ENCODE measurements at places on chromosomes 5 and 9.

- peak; percentile 43 for DNase-seq
Observed at GRCh38 chr5:133240425-133241091, 188.7 kb downstream of the HSPA4 start.

DNA sequence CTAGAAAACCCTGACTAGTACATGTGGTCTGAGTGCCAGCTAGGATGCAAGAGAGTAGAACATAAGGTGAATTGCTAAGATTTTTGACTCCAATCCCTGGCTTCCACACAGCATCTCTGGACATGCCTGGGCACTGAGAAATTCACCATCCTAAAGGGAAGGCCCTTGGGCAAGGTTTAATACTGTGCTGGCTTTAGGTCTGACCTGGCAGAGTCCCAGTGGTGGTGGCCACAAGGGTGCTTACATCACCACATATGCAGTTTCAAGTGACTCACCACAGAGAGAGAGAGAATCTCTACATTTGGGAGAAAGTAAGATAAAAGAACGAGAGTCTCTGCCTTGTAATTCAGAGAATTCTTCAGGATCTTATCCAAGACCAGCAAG lies 661.6 kb upstream of the C9orf72 start:
- no peak for DNase-seq

DNA sequence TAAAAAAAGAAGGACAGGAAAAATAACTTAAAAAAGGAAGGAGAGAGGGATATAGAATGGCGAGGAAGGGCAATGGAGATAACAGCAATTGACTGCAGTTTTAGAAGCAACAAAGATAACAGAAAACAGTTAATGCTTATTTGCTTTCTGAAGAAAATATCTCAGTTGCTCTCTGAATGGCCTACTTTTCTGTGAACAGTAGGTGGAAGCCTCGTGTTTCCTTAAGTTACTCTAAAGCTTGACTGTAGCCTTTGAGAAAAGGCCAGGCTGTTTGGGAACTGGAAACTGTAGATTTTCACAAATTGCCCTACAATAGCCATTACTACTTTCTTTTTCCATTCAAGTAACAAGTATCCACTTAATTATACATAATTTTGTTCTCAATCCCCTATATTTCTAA lies 404.5 kb downstream of the YTHDC2 start:
- no peak for DNase-seq

DNA sequence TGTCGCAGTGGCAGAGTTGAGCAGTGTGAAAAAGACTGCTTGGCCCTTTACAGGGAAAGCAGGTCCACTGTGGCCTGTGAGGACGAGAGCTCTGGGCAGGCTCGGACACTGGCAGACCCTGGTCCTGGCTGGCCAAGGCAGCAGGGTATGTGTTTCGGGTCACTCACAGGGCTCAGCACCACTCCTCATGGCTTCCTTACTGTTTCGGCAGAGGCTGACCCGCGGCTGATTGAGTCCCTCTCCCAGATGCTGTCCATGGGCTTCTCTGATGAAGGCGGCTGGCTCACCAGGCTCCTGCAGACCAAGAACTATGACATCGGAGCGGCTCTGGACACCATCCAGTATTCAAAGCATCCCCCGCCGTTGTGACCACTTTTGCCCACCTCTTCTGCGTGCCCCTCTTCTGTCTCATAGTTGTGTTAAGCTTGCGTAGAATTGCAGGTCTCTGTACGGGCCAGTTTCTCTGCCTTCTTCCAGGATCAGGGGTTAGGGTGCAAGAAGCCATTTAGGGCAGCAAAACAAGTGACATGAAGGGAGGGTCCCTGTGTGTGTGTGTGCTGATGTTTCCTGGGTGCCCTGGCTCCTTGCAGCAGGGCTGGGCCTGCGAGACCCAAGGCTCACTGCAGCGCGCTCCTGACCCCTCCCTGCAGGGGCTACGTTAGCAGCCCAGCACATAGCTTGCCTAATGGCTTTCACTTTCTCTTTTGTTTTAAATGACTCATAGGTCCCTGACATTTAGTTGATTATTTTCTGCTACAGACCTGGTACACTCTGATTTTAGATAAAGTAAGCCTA lies 15.7 kb downstream of the SQSTM1 start:
- DNase-seq: no peak

DNA sequence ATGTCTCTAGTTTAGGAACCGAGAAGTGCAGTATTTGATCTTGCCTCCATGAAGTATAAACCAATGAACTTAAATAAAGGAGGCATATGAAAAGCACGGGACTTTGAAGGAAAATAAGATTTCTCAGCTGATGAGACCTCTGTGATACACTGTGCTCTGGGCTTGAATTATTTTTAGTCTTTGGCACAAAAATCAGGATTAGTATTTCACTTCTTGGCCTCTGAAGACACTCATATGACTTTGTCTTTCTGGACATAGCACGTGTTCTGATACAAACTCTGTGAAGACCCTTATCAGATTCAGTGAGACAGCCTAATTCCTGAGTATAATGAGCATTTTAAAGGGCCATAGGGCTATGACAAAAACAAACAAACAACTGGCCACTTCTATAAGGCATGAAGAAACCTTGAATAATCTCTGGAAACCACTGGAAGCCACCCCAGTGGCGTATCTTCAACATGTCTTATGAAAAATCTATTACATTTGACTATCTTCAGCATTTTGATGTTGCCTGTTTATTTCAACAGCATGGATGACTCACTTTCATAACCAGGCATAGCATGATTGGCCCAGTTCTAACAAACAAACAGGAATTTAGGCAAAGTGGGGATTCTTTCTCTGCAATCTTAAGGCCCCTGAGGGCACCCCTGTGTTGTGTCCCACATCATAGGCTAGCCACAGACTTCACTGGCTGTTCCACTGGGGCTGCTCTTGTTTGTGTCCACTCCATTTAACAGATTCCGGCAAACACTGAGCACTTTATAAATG lies 90.3 kb upstream of the ZNF462 start:
- no peak for DNase-seq

- no peak for DNase-seq
Observed at GRCh38 chr5:144712090-144712489, 541.4 kb downstream of the KCTD16 start.

DNA sequence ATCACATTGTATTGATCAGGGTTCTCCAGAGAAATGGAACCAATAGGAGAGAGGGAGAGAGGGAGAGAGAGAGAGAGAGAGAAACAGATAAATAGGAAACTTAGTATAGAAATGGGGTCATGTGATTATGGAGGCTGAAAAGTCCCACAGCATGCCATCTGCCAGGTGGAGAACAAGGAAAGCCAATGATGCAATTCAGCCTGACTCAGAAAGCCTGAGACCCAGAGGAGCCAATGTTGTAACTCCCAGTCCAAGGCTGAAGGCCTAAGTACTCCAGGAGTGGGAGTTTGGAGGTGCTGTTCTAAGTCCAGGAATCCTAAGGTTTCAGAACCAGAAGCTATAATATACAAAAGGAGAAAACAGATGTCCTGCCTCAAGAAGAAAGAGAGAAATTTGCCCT lies 48.4 kb upstream of the ISOC1 start:
- no peak for DNase-seq

GRCh38 chr5:39177631-39177964 lies 41.8 kb downstream of the FYB1 start:
- DNase-seq: no peak

DNA sequence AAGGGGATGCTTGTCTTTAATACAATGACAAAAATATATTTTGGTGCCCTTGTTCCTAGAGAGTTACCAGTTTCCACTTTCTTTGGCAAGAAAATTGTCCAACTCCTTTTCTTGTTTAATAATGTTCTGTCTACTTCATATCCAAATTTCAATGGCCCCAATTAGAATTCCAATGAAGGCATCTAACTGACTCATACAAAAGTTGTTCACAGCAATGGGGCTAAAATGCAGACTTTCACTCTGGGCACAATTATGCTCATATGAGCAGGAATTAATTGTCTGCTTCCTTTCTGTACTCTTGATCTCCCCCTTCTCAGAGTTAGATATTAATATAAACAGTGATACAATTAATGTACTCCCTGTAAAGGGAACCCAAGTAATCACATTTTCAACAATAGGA lies 42.1 kb upstream of the ZNF622 start:
- DNase-seq: no peak

GRCh38 chr9:89532478-89532877 lies 34.6 kb upstream of the SEMA4D start:
- DNase-seq: no peak

GRCh38 chr5:159170021-159170420 lies 39.3 kb downstream of the RNF145 start:
- DNase-seq: no peak

GRCh38 chr9:36164989-36165388 lies 4.2 kb upstream of the CCIN start:
- DNase-seq: no peak

DNA sequence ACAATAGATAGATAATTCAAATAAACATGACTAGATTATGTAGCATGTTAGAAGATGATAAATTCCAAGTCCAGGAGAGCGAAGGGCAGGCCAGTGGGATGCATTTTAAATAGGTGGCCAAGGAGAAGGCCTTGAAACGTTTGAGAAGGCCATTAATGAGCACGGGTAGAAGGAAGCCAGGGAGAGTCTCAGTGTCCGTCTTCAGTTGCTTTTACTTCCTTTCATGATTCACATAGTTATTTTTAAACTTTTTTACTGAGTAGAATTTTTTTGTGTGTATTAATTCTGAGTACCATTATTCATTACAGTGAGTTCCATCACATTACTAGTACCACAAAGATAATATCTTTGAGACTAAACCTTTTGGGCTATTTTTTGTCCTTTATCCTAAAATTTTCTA lies 259.2 kb downstream of the ARRDC3 start:
- DNase-seq: no peak

GRCh38 chr5:79552984-79553383 lies 39.0 kb upstream of the HOMER1 start:
- no peak for DNase-seq

All from GM12892 (cell line).